ENCODE measurements at places on chromosomes 6 and 20.

GRCh38 chr20:16548068-16548672 lies 25.1 kb downstream of the KIF16B start:
- no peak for DNase-seq

DNA sequence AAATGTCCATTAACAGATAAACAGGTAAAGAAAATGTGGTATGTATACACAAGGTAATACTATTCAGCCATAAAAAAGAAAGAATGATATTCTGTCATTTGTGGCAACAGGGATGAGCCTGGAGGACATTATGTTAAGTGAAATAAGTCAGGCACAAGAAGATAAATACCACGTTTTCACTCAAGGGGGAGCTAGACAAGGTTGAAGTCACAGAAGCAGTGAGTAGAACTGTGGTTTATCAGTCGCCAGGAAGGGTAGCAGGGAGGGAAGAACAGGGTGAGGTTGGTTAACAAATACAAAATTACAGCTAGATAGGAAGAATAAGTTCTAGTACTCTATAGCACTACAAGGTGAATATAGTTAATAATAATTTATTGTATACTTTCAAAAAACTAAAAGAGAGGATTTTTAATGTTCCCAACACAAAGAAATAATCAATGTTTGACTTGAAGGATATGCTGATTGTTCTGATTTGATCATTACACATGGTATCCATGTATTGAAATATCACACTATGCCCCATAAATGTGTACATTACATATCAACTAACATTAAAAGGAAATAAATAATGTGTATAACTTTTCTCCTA lies 21.1 kb downstream of the RTN4IP1 start:
- peak; percentile 67 for DNase-seq

GRCh38 chr20:34324541-34324940 lies 21.4 kb upstream of the AHCY start:
- DNase-seq: no peak

DNA sequence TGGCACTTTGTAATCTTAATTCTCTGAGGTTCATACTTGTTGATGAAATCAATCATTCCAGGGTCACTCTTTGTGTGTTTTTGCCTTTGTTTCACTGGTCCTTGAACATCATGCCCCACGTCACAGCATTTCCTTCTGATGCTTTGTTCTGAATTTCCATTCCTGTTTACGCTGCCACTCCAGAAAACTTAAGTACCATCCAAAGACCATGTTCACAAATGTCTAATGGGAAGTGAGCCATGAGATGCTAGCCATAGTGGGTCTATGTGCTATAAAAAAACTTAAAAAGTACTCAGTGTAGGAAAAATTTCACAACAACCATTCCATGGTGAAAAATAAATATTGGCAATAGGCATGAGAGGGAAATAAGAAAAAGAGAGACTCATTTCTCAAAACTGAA lies 232.0 kb downstream of the IBTK start:
- no peak for DNase-seq

GRCh38 chr6:20873425-20874190 lies 339.4 kb downstream of the CDKAL1 start:
- no peak for DNase-seq

DNA sequence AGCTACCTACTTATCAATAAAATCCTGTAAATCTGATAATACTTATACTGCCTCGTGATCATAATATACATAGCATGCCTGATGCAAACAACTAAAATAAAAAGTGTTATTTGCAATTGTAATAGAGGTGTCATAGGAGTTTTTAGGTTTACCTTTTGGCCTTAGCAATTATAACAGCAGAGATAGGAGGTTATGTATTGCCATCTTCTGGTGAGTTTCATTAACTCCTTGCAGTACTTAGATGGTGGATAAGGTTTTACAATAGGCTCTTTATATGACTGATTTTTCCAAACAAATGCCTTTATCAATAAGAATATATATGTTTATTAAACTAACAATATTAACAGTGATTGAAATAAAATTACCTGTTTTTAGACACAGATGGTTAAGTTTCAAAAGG lies 27.8 kb upstream of the MYCT1 start:
- DNase-seq: peak; percentile 2

DNA sequence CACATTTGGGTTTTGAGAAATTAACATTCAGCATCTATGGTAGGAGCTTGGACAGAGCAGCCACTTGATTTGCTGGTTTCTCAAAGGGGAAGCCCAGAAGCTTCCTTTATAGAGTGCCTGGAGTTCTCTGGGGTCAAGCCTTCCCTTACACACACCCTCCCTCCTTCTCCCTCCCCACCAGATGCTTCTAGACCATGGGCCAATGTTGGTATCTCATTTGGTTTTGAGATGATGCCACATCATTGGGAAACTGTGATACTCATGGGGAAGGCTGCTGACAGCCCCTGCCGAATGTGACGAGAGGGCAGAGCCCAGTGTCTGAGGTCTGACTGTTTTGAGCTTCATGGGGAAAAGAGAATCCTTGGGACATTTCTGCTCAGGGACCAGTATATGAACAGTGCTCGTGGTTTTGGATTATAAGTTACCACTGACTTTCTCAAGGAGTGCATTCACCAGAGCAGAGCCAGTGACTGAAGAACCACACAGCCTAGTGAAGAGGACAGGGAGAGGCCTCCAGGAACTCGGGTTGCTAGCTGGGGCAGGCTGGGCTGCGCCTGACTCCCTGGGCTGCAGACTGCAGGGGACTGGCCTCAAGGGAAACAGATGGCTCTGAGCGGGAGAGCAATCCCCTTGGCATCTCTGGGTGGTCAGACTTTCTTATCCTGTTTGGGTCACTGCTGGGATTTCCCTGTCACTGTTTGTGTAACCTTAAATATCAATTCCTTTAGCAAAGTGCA lies 46.4 kb upstream of the CST5 start:
- no peak for DNase-seq

GRCh38 chr6:81857812-81858211 lies 105.3 kb upstream of the TENT5A start:
- no peak for DNase-seq

GRCh38 chr6:116528780-116529179 lies 16.7 kb downstream of the TRAPPC3L start:
- no peak for DNase-seq

DNA sequence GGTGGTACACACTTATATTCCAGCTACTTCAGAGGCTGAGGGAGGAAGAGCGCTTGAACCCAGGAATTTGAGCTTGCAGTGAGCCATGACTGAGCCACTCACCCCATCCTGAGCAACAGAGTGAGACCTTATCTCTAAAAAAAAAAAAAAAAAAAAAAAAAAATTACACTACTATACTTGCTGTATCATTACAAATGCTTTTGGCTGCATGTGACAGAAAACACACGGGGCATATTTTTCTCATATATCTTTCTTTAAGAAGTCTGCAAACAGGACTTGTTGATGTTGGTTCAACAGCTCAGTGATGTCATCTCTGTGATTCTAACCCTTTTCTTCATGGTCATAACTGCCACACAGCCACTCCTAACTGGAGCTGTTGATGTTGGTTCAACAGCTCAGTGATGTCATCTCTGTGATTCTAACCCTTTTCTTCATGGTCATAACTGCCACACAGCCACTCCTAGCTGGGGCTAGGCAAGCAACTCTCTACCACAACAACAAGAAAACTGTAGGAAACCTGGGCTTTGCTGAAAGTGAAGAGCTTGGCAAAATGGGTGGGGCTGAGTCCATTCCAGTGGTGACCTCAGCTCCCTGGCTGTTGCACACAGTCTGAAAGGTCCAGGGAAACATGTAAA lies 19.8 kb downstream of the MTFR2 start:
- DNase-seq: peak; percentile 47

GRCh38 chr20:35273449-35274171 lies 4.3 kb downstream of the MMP24OS start:
- DNase-seq: no peak
